ENCODE measurements at places on chromosomes 4 and X.

DNA sequence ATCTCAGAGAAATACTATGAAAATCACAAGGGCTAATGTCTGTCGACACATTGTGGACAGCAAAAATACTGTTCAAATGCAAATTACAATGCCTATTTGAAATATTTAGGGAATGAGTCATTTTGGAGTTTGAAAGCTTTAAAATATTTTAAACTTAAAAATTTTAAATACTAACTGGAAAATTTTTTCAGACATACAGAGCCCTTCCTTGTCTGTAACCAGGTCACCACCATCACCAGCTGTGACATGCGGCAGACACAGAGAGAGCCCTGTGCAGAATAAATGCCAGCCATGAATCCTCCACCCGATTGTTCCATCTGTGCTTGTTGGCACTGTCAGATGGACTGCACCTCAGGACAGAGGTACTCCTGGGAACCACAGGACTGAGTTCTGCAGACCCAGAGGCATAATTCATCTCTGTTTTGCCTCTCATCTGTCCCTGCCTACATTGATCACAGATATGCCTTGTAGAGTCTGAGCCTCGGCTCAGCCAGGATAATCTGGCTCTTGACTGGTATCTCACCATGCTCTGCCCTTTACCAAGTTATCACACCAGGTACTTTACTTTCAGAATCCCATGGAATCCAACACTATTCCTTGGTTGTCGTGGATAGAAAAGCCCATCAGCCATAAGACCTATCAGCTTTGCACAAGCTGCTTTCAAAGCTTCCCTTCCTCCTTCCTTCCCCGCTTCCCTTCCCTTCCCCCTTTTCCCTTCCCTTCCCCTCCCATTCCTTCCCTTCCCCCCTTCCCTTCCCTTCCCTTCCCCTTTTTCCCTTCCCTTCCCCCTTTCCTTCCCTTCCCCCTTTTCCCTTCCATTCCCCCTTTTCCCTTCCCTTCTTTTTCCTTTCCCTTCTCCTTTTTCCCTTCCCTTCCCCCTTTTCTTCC, 67.2 kb downstream of the TBC1D9 start:
- DNase-seq = no peak

DNA sequence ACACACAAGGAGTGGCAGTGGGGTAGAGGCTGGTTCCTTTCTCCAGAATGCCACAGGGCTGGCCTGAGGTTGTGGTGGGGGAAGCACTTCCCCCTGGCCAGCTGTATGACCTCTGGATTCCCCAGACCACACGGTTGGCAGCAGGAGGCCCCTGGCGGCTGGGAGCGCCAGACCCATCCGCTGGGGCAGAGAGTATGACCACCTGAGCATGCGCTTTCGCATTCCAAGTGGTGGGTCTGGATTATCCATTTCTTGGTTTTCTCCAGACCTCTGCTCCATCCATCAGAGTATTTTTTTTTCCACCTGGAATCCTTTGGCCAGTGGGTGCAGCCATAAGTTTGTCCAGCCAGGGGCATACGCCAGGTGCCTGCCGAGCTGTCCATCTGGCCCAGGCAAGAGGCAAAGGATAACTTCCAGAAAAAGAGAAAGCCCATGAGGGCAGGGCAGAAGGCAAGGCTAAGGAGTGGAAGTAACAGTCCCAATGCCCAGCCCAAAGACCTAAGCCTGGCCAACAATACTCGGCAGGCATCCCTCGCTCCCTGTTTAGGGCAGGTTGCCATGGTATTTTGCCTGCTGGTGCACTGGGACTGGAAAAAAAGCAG, 39.3 kb downstream of the NHSL2 start:
- no peak for DNase-seq

DNA sequence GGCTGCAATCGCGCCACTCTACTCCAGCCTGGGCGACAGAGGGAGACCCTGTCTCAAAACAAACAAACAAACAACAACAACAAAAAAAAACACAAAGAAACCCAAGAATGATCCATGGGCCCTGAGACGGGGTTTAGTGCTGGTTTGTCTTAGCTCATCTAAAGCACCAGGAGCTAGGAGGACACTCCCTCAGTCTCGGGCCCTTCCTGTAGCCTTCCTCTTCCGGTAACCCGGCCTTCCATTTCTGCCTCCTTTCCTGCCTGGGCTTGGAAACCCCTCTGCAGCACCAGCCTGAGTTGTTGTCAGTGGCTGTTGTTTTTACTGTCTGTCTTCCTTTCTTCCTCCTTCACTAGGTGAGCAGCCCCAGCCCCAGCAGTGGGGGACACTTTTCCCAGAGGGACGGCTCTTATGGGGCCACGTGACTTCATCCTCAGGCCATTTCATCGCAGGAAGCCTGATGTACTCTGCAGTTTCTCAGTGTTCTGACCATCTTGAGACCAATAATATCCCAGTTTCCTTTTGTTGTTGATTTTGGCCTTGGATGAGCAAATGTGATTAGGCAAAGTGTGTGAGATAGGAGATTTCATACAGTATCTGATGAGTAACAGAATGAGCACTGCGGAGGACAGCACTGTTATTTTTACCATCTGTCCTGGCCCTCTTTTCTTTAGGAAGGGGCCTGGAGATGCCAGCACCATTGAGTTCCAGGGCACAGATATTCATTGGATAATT, 90.1 kb downstream of the ANAPC4 start:
- DNase-seq = no peak

DNA sequence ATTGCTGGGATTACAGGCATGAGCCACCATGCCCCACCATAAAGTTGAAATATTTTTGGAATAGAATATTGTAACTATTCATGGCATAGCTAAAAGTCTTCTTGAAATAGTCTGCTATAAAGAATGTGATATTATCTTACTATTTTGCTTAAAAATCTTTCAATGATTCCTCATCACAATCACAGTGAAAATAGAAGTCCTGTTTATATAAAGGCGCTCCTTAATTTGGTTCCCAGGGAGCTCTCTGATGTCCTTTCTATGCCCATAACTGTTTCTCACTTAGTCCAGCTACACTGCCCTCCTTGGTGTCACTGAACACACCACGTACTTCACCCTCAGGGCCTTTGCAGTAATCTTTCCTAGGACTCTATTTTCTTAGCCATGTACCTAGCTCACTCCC, 331.7 kb upstream of the GIMD1 start:
- no peak for DNase-seq

DNA sequence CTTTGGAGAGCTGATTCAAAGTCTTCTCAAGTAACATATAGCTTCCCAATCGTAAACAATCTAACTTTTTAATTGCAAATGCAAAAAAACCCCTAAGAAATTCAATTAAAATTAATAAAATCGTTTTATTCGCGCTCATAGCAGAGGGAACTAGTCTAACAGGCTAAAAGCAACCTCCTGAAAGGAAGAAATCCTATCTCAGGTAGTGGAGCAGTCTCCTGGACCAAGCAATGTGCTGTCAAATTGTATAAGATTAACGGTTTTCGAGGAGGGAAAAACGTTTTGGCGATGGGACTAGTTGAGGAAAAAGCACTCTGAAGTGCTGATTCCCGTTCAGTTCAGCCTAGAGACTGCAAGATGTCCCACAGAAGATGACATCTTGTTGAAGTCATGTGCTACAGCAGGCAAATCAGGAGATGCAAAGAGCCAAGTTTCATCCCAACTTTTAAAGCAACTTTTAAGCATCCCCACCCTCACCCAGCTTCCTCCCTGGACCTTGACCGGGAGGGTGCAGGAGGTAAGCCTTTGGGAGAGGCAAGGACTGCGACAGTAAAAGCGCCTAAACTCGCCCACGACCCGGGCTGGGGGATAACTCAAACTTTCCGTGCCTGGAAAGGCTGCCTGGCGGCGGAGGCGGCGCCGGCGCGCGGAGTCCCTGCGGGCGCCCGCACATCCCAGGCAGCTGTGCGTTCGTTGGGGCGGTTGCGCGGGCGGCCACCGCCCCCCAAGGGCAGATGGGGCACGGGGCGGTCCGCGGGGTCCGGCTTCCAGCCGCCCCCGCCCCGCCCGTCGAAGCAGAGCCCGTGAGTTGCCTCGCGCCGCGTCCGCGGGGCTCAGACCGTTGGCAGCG, 784 bp downstream of the MAP7D3 start:
- DNase-seq = no peak

GRCh38 chrX:134764202-134764785, 106.0 kb upstream of the PLAC1 start:
- no peak for DNase-seq

DNA sequence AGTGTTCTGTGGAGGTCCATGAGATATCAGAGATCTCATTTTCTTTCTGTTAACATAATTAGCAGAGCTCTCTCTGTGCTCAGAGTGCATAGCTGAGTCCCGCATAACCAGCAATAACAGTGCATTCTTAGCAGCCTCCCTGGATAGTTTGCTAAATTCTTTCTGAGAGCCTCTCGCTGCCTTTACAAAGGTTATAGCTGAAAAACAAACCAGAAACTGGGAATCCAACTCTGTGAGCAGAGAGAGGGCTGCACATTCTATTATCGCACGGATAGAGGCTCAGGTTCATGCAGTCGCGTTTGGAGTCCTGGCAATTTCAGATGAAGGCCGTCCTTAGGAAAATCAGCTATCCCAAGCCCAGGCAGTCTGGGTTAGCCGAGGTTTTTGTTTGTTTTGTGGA, 1.2 kb downstream of the ENPP6 start:
- no peak for DNase-seq

DNA sequence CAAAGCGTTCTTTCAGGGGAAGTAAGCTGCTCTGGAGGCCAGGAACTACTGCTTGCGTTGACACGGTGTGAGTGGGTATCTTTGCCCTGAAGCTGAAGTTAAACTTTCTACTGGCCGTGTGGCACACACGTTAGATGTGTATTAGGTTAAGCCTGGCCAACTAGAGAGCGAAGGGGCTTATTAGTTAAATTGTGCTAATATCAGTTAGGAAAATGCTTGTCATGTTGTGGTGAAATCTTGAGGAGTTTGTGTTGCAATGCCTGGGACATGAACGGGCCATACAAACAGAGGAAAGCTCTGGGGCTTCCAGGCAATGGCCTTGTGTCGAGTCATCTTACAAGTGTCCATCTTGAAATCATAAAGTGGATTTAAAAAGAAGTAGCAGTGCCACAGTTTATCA, 62.6 kb downstream of the NSUN7 start:
- no peak for DNase-seq

- DNase-seq = no peak
Observed at GRCh38 chr4:87270825-87271224, 50.4 kb upstream of the KLHL8 start.

DNA sequence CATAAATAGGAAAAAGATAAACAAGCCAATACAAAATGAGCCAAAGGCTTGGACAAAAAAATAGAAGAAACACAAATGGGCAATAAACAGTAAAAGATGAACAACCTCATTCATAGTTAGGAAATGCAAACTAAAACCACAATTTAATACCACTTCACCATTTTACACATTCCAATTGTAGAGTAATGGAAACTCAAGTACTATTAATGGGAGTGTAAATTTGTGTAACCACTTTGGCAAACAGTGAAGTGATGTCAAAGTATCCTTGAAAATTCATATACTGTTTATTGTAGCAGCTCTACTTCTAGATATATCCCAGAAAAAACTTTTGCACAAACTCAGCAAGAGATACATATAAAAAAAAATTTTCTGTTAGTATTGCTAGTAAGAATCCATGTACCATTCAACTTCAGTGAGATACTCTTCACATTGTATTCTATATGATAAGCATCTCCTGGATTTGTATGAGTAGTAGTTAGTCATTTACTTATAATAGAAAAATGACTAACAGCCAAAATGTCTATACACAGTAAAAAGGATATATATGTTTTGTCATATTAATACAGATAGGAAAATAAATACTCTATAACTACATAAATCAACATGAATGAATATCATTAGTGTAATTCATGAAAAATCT, 229.8 kb downstream of the DKK2 start:
- DNase-seq = no peak

Measured in GOT3 (cell line).